ENCODE measurements at places on chromosomes 1 and 21.

GRCh38 chr21:27103768-27104167, 136.9 kb upstream of the ADAMTS5 start:
- no peak for DNase-seq

GRCh38 chr21:15365751-15366392, 301.1 kb upstream of the NRIP1 start:
- no peak for DNase-seq

DNA sequence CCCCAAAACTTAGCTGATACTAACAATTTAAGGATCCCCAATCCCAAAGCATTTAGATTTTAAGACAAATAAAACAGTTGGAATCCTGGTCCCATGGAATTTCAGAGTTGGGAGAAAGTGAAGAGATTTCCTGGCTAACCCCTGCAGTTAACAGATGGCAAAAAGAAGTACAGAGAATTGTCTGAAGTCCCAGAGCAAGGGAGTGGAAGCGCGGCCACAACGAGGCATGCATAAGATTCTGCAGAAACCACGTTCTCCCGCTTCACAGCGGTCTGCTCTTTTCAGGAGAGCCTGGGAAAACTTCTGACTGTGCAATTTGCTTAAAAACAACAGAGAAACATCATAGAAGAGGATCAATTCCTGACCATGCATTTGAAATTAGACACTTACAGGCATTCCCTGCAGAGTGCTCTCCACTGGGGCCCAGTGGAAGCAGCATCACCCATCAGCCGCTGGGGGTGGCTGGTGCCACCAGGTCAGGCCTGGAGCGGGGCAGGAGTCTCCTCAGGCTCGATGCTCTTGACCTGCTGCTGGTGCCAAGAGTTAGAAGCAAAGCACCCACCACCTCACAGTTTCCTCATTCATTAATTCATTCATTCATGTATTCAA, 226.7 kb upstream of the POU3F1 start:
- DNase-seq, result no peak

- no peak for DNase-seq
Observed at GRCh38 chr1:27550510-27551169, 53.3 kb downstream of the AHDC1 start.

GRCh38 chr21:35925497-35925896, 134.8 kb downstream of the SETD4 start:
- no peak for DNase-seq

DNA sequence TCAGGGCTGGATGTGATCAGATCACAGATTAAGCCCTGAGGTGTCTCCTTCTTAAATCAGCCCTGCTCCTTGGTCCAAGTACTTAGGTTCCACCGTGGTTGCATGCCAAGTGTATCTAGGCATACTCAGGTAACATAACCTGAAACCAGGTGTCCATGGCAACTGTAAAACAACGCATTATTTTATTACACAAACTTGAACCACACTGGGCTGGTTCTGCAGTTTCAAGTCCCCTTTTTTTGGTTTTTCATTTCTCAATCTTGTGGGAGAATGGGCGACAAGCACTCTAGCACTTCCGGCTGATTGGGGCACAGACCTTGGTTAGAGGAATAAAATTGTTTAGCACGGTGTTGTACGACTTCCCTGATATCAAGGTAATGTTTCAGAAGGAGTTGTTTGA, 65.2 kb downstream of the GBP6 start:
- DNase-seq, result no peak

DNA sequence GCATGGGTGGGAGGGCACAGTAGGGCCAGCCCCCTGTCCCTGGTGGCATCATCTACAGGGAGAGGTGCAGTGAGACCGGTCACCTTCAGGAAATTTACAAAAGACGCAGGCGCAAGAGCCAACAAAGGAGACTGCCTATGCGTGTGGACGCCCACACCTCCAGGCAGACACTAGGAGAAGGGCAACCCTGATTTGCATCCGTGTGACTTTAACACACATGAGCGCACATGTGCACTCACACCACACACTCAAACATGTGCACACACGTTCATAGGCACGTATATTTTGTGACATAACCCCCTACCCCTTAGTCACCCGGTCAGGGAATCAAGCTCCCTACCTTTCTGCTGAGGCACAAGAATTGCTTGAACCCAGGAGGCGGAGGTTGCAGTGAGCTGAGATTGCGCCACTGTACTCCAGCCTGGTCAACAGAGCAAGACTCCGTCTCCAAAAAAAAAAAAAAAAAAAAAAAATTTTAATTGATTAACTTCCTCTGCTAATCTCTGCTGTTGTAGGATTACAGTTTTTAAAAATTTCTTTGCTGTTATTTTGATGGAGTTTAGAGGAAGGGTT, 84.7 kb upstream of the SLC25A33 start:
- DNase-seq, result no peak

DNA sequence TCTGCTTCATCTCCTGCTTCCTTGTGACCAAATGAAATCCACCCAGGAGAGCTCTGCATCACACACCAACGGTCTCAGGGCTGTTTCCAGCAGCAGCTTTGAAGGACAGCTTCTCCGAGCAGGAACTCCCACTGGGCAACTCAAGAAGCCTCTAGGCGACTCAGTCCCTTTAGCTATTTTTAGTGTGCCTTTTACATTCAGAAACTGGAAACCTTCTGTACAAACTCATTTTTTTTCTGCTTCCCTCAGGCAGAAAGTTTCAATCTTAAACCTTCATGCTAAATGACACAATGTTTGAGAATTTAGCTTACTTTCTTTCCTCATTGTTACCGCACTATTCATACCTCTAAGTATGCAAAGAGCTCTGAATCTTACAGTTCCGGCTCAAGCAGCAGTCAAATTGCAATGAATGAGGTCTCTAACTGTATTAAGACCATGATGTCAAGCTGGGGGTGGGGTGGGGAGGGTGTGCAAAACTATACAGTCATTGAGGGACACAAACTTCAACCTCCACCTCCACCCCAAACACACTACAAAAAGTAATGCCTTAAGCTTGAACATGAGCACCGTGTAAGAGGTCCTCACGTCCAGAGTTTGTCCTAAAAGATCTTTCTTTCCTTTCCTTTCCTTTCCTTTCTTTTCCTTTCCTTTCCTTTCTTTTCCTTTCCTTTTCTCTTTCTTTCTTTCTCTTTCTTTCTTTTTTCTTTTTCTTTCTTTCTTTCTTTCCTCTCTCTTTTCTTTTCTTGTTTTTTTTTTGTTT, 16.4 kb upstream of the TARBP1 start:
- peak; percentile 26 for DNase-seq

DNA sequence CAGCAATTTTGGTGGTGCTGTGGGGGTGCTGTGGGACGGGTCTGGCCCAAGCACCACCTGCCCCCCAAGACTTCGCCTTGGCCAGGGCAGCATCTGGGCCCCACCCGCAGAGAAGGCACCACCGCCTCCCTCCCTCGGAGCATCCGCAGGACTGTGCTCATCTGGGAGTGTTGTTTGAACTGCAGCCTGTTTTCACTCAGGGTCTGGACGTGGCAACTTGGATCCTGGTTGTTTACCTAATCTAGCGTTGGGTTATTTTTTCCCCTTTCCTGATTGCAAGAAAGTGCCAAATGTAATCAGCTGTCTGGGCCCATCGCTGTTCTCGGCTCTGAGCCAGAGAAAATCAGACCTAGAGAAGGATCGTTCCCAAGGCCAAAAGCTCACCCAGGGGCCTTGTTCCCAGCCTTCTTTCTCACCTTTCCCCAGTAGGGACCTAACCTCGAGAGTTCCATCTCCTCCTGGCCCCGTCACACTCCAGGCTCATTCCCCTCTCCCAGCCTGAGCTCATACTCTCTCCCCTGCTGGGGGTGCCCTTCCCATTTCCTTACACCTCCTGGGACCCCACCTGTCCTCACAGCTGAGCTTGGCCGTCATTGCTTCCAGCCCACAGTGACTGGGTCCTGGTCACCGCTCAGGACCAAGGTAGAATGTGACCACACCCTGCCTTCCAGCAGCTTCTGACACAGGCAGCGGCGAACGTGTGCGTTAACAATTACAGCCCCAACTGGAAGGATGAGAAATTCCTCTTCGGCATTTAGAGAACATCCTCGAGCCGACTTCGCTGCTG, 72.0 kb upstream of the FAM20B start:
- no peak for DNase-seq

Measured in stimulated activated CD8-positive, alpha-beta memory T cell treated with anti-CD3 and anti-CD28 coated beads, Interleukin-2, amount 100 ng/mL, for 48 hours (primary cell).